ENCODE measurements at places on chromosomes 12 and 14.

DNA sequence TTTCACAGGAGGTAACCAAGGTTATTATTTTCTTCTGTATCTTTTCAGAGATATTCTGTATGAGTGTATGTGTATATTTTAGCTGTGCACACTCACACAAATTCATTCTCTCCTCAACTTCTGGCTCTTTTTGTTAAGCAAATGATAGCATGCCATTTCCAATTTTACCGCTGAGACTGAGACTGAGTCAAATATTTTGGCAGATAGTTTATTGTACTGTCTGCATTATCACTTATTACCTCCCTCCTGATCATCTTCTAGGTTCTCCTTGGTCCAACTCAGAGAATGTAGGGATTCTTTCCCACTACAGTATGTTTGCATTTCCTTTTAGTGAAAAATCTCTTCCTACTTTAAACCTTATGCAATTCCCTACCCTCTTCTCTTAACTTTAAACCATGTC lies 33.3 kb downstream of the DACT1 start:
- no peak for DNase-seq

DNA sequence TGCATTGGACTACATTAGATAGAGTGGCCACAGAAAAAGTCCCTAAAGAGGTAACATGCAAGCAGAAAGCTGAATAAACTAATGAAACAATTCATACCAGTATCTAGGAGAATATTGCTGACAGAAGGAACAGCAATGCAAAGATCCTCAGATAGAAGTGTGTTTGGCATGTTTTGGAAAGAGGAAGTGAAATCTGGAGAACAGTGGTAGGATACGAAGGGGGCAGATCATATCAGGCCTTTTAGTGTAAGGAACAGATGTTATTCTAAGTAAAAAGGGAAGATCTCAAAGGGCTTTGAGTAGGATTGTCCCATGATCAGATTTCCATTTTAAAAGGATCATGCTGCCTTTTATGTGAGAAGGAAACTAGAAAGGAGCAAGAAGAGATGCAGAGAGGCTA lies 342.9 kb downstream of the PAWR start:
- no peak for DNase-seq

GRCh38 chr12:29617407-29617803 lies 119.9 kb upstream of the OVCH1 start:
- no peak for DNase-seq

- DNase-seq = no peak
These were observed 35.9 kb downstream of the SLC8B1 start for GRCh38 chr12:113298861-113299545.

- no peak for DNase-seq
These were observed 27.6 kb upstream of the KCNMB4 start for GRCh38 chr12:70338531-70338930.

DNA sequence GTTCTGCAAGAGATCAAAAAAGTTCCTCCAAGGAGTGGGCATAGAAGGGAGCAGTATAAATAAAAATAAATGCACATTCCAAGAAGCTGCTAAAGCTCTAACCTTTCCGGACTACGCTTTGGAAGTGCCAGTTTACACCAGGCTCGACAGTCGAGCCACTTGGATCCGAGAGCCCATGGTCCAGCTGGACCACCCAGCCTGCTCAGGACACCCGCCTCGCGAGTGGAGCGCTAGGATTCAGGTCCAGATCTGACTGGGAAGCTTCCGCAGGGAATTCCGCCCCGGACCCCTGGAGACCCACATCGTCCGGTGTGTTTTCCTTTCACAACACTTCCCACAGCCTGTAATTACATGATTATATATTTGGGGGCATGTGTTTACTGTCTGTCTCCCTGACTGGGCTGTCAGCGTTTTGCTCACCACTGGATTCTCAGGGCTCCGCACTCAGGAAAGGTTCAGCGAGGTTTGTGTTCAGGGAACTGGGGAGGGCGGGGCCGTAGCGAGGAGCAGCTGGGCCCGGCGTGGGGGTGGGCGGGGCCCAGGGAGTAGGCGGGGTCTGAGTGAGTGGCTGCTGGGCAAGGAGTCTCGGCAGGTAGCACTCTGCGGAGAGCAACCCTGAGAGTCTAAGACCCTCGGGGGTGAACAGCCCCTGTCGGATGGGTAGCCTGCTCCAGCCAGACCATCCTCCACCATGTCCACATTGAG lies 52.3 kb upstream of the TMEM263 start:
- no peak for DNase-seq

- peak; percentile 38 for DNase-seq
These were observed 31.6 kb upstream of the PTPRQ start for GRCh38 chr12:80412343-80412953.
